Kidney capillary endothelial cell (primary cell): ENCODE measurements at places on chromosomes 7 and 10.

DNA sequence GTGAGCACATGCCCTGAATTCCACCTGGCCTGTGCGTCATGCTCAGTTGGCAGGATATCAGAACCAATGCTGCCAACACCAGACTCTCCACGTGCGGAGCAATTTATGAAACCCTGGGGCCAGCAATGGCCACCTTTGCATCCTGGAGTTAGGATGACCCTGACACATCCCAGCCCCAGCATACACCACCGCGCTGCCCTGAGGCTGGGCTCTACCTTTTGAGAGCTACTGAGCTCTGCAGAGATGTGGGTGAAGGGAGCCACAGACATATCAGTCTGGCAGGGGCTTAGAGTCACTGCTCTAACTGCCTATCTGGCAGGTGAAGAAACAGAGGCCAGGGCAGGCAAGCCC lies 41.9 kb downstream of the SYPL1 start:
- no peak for DNase-seq

GRCh38 chr7:141374425-141374824 lies 176.8 kb upstream of the AGK start:
- DNase-seq: no peak

- DNase-seq: no peak
Observed at GRCh38 chr7:27917119-27917518, 177.2 kb downstream of the TAX1BP1 start.

DNA sequence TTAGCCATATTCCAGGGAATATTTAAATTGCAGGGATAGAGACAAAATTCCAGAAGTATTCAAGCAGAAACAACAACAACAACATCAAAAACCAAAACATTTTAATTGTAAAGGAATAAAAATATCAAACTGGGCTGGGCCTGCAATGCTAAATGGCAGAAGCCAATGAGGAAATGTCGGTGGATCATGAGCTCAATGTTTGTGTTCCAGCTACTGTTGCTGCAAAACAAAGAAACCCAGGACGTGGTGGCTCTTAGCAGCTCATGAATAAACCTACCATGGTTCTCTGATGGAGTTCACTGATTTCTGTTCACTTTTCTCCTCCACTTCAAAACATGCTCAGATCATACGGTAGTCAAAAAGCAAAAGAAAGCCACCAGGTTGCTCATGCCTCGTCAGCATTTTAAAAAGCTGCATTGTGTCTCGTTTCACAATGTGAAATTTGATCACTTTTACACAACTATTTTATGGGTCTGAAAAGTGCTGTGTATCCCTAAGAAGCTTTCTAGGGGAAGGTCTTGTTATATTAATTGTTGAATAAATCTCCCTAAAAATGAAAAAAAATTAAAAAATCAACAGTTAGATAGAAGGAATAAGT lies 54.0 kb downstream of the ASNS start:
- no peak for DNase-seq

DNA sequence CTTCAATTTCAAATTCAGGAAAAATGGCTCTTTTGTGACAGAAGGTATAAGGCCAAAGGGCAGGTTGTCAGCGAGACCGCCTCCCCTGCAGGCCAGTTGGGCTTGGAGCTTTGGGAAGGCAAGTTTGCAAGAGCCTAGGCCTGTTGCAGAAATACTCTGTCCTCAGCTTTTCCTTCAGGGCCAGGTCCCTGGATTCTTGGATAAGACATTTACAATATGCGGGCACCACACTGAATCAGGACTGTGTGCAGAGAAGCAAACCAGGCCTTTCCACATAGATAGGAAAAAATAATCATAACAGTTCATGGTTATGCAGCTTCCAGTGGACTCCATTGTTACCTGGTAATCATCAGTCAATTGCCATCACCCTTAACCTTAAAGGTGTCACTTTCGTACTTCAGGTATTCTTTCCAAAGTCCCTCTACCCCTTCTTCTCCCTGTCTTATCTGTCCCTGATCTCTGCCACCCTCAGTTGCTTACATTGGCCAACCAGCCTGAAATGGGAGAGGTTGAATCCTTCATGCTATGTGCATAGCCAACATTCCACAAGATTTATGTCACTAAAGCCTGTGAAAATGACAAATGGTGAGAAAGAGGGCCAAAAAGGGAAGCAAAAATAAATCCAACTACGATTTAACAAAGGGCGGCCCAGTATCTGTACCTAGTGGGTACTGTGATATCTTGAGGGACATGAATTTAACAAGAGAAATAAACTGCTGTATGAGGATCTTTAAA lies 304.5 kb upstream of the NFE2L3 start:
- no peak for DNase-seq

- DNase-seq: no peak
Observed at GRCh38 chr10:99621454-99622251, 1.4 kb upstream of the SLC25A28 start.

DNA sequence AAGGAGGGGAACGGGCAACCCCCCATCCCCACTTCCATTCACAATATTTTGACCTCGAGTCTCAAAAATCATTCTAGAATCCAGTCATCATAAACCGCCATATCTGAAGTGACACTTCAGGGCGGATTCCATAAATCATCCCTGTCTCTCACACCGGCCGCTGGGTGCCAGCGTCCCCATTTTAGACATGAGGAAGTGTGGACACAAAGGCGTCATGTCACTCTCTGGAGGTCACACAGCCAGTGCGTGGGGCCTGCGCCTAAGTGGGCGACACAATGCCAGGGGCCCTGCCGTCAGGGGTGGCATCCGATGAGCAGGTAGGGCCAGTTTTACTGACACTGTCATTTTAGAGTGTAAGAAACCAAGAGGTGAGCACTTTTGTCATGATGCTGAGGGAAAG lies 19.5 kb downstream of the KCNH2 start:
- DNase-seq: no peak

DNA sequence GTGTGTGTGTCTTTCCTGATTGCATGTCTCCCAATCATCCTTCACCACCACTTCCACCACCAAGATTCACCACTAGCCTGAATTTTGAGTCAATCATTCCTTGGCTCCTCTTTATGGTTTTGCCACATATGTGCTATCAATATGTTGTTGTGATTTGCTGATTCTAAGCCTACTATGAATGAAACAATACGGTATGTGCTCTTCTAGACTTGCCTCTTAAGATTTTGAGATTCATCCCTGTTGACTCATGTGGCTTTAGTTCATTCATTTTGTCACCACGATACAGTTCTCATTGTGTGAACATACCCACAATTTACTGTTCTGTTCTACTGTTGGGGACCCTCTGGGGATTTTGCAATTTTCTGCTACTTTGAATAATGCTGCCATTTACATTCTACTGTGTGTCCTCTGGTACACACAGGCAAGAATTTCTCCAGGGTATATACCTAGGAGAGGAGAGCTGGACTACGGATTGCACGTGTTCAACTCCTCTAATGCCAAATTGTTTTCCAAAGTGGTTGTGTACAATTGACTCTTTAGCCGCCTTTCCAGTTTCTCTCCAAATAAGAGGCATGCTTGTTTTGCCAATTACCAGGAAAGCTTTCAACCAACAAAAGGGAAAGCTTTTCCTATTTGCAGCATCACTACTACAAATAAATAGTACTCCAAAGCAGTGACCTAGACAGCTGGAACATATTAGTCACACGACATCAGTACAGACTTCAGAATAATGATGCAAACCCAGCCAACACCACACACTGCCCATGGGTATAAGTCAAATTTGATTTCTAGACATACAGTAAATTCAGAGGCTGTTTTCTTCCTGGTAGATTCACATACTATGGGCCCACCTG lies 30.0 kb downstream of the SGMS1 start:
- DNase-seq: no peak

DNA sequence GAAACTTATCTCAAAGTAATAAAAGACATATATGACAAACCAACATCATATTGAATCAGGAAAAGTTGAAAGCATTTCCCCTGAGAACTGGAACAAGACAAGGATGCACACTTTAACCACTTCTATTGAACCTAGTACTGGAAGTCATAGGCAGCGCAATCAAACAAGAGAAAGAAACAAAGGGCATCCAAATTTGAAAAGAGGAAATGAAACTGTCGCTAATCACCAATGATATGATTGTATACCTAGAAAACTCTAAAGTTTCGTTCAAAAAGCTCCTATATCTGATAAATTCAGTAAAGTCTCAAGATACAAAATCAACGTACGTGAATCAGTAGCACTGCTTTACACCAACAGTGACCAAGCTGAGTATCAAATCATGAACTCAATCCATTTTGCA lies 137.7 kb upstream of the TEX47 start:
- DNase-seq: no peak

DNA sequence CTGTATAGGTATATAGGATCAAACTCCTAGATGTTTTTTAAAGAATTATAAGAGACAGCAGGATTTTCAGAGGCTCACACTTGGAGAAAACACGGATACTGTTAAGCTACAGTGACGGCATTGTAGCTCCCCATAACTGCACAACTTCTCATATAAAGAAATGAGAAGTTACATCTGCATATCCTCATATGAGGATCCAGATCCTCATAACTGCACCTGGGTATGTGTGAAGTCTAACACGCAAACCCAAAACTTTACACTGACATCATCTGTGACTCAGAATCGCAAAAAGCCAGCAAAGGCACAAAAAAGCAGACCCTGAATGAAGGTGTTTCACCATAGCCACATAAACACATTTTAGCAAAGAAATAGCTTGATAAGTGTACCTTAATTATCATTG lies 34.1 kb downstream of the NEBL start:
- DNase-seq: no peak

DNA sequence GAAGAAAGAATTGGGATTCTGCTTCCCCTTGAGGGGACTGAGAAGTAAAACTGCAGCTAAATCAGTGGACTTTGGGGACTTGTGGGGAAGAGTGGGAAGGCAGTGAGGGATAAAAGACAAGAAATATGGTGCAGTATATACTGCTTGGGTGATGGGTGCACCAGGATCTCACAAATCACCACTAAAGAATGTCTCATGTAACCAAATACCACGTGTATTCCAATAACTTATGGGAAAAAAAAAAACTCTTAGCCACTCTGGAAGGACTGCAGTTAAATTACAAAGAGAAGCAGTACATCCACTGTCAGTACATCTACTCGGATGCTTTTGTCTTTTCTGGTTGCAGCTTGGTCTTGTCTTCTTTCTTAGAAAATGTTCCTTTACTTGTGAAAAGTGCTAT lies 27.4 kb upstream of the GOT1 start:
- no peak for DNase-seq

- no peak for DNase-seq
Observed at GRCh38 chr10:119973281-119973680, 80.8 kb downstream of the SEC23IP start.
